ENCODE measurements at places on chromosomes 1 and 21. TPM values are rescaled to one million over a fixed set of nuclear protein-coding genes. Genes with fewer than 3 reads are reported as not detected.

Gene PSMB4
- polyA plus RNA-seq = 467 TPM

Gene NEGR1
- polyA plus RNA-seq = 15.4 TPM

Gene UTP11
- 18.3 TPM for polyA plus RNA-seq

Gene RNU1-4
- polyA plus RNA-seq = not detected

Gene OR2T2
- polyA plus RNA-seq = not detected

Gene OR10Z1
- polyA plus RNA-seq = not detected

Gene BTBD8
- 0.43 TPM for polyA plus RNA-seq

Gene TCP10L
- polyA plus RNA-seq = not detected

Gene NBL1
- 171 TPM for polyA plus RNA-seq

Gene LRRC71
- polyA plus RNA-seq = 0.75 TPM

Gene NTMT2
- polyA plus RNA-seq = not detected

Gene LRRC3
- polyA plus RNA-seq = 0.59 TPM

Gene NPPA
- not detected for polyA plus RNA-seq

Gene LRRIQ3
- 0.20 TPM for polyA plus RNA-seq

Gene GPR3
- 1.0 TPM for polyA plus RNA-seq

Gene KRTAP19-5
- not detected for polyA plus RNA-seq

Gene STK40
- 29.5 TPM for polyA plus RNA-seq

Gene C1orf87
- not detected for polyA plus RNA-seq

Gene BRDT
- not detected for polyA plus RNA-seq
